ENCODE measurements at places on chromosomes 6 and 20.

GRCh38 chr6:106142876-106143431 is 56.8 kb downstream of the PRDM1 start:
- DNase-seq, result no peak

GRCh38 chr6:106883808-106884262 is 90.7 kb downstream of the CD24 start:
- DNase-seq, result no peak

DNA sequence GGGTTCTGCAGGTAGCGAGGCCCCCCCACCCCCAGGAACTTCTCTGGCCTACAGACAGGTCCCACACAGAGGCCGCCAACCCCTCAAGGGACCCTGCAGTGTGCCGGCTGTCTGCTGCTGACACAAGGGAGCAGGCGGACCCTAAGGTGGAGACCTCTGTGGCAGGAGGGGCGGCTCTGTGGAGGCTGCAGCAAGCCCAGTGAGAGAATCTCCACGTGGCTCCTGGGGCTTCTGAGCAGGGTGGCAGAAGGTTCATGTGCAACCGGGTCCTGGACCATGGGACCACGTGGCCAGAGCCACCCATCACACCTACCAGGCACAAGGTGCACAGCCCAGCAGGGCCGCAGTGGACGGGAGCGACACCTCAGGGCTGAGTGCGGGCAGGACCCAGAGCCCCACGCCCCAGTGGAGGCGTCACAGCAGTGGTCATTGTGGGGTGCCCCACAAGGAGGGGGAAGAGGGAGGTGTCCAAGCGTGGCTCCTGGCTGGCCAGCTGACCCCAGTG is 4.3 kb downstream of the ARFRP1 start:
- DNase-seq, result no peak

GRCh38 chr6:108564178-108564577 is 3.5 kb downstream of the FOXO3 start:
- DNase-seq, result no peak

DNA sequence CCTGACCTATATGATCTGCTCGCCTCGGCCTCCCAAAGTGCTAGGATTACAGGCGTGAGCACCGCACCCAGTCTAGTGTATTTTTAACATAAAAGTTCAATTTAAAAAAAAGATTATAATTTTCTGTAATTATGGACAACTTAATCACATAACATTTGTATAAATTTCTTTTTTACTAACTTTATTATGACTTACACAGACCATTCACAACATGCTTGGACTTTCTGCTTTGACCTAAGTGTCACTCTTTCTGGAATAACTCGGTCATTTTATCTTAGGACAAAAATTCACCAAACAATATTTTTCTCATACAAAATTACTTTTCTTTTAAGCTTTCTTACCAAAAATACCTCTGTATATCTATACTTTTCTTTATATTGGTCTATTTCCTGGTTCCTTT is 15.4 kb upstream of the IL22RA2 start:
- peak; percentile 6 for DNase-seq

GRCh38 chr20:34526466-34526865 is 10.2 kb downstream of the DYNLRB1 start:
- no peak for DNase-seq

- peak; percentile 94 for DNase-seq
Observed at GRCh38 chr6:43687437-43688347, at the start of gene MRPS18A. TSS of gene MRPS18A (minus strand) at chr6:43687791. CDS start at chr6:43687779, 12 bp downstream.

DNA sequence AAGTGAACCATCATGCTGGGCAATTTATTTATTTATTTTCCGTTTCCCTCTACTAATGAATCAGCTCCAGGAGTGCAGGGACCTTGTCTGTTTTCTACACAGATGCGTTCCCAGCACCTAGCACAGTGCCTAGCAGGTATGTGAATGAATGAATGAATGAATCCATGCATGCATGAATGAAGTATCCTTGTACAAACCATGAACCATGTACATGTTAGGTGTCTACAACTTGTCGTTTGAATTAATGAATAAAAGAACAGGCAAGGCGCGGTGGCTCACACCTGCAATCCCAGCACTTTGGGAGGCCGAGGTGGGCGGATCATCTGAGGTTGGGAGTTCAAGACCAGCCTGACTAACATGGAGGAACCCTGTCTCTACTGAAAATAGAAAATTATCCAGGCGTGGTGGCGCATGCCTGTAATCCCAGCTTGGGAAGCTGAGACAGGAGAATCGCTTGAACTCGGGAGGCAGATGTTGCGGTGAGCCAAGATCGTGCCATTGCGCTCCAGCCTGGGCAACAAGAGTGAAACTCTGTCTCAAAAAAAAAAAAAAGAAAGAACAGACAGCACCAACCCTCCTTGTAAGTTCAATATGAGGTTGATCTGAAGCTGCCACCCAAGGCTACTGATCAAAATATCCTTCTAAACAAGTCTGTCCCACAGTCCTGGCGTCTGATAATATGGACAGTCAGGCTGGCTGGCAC is 27.3 kb upstream of the SLC9A8 start:
- DNase-seq, result no peak

DNA sequence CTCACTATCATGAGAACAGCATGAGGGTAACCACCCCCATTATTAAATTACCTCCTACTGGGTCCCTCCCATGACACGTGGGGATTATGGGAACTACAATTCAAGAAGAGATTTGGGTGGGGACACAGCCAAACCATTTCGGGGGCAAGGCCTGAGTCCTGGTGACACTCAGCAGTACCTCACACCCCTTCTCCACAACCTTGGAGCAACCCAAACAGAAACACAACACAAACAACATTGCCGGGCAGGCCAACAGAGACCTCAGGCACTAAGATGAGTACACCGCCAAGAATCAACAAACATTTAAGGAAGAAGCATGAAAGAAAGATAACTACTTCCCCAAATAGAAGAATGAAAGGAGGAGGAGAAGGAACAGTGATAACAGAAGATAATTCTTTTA is 16.9 kb downstream of the MOCS1 start:
- no peak for DNase-seq

GRCh38 chr6:118680452-118681095 is 29.2 kb upstream of the CEP85L start:
- no peak for DNase-seq

GRCh38 chr20:16437387-16437996 is 135.8 kb downstream of the KIF16B start:
- no peak for DNase-seq

DNA sequence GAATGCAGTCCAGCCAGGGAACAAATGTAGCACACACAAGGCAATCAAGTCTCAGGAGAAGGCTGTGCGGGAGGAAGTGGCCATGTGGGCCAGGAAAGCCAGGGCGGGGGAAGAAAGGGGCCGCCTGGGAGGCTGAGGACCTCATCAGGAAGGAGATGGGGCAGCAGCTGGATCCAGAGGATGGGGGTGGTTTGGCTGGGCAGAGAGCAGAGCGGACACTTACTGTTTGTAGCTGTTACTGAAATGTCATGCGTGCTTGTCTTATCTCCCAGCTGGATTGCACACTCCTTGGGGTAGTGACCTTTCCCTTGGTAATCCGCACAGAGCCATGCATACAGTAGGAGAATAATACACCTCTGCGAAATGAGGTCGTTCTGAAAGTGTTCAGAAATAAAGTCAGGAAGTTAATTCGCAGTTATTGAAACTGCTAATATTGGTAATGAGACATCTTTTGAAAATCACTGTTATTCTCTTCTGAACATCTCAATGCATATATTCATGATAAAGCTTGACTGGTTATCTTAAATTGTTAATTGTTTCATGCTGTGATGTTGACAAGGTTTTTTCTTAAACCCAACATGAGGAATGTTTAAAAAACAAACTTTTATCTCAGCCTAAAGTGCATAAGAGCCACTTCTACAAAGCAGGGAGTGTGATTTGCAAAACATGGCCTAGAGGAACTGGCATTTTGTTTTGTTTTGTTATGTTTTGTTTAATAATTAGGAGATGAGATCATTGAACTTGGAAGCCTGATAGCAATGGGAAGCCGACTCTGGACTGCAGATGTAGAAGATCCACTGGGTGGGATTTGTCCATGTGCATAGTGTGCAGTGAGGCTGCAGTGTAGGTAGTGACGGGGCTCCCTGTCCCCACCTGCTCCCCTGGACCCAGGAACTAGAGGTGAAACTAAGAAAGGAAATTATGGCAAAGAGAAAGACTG is 18.0 kb upstream of the MAP3K4 start:
- no peak for DNase-seq

GRCh38 chr20:38203337-38203980 is 38.4 kb upstream of the TGM2 start:
- no peak for DNase-seq

DNA sequence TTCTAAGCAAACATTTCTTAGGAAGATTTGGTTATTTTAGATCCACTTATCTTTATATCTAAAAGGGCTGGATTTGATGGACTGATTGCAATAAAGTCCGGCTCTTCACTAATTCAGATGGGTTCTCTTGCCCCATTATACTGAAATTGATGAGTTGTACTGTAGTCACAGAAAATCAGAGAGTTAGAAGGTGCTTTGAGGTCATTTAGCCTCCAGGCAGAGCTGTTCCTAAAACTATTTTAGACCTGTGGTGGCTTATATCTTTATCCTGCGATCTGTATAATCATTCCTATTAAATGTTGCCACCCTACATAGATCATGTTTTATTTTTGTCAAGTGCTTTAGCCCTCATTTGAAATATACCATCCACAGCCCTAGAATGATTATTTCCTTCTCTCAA is 61.3 kb upstream of the ATXN1 start:
- DNase-seq, result no peak

- DNase-seq, result no peak
Observed at GRCh38 chr20:22805219-22805618, 220.8 kb upstream of the FOXA2 start.

DNA sequence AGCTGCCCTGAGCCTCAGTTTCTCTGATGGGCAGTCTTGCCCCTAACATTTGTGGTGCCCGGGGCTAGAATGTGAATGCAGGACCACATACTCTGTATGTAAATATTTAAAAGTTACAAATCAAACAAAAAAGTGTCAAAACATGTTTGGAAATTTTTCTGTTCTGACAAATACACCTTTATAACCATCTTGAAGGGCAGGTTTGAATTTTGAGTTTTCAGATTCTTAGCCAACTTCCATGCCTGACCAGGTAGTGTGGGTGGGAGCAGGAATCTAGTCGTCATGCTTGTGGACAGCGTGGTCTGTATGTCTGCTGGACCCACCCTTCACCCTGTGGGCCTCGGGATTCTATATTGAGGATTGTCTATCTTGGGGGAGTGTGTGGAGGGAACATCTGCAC is 325.1 kb downstream of the SOX4 start:
- no peak for DNase-seq

- DNase-seq, result peak; percentile 93
Observed at GRCh38 chr20:18287915-18288748, at the start of gene ZNF133. TSS of gene ZNF133 (plus strand) at chr20:18288527. CDS start at chr20:18305687, 17,160 bp downstream.

DNA sequence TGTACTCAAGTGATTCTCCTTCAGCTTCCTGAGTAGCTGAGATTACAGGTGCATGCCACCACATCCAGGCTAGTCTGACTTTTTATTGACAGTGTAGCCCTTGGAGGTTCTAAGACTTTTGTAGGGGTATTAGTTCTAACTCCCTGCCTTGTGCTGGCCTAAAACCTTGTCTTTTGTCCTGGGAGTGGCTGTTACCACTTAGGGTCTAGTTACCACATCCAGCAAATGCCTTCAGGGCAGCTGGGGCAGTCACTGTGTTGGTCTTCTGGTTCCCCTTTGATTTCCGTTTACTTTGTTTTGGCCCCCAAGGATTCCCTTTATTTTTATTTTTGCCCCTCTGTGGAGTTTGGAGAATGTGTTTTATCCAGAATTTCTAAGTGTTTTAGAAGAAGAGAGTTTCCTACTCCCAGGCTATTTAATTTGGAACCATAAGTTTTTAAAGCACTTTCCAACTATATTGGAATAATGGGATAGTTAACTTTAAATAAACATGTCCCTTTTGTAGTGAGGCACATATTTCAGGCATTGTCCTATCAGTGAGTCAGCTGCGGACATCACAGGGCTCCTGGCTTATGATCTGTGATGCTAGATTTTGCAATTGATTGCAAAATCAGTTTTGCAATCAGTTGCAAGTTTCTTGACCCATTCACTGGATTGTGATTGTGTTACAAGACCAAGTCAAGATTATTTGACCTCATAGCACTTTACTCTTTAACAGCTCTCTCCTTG is 25.0 kb downstream of the IL22RA2 start:
- no peak for DNase-seq

DNA sequence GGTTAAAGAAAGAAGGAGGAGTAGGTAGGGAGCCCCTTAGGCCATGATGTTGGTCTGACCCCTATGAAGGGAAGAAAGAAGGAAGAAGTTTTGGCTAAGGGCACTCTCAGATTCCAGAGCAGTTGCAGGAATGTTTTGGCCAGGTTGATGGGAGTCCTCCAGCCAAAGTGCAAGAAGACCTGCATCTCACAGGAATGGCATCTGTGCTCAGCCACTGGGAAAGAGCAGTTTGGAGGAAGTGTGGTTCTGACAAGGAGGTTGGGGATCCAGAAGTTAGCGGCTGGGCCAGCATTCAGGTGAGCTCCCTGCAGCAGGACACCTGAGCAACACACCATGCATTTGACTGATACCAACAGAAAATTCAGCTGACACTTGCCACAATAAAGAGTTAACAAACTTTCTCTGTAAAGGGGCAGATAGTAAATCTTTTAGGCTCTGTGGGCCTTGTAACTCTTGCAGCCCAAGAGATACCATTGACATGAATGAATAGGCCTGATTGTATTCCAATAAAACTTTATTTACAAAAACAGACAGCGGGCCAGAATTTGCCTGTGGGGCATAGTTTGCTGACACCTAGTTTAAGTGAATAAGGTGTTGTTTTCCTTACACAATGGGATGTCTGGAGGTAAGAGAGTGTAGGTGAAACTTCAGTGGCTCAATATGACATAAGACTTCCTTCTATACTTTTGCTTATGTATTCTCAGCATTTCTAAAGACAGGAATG is 71.0 kb downstream of the EDN1 start:
- DNase-seq, result no peak

GRCh38 chr6:81864124-81864523 is 111.6 kb upstream of the TENT5A start:
- DNase-seq, result no peak

- DNase-seq, result no peak
Observed at GRCh38 chr6:160347259-160348222, 637 bp upstream of the SLC22A3 start.

GRCh38 chr20:14633507-14633906 is 296.1 kb upstream of the FLRT3 start:
- no peak for DNase-seq

- DNase-seq, result no peak
Observed at GRCh38 chr6:82954937-82955577, 110.6 kb downstream of the UBE3D start.

- DNase-seq, result peak; percentile 76
Observed at GRCh38 chr6:41367700-41368099, 32.3 kb downstream of the NCR2 start.

DNA sequence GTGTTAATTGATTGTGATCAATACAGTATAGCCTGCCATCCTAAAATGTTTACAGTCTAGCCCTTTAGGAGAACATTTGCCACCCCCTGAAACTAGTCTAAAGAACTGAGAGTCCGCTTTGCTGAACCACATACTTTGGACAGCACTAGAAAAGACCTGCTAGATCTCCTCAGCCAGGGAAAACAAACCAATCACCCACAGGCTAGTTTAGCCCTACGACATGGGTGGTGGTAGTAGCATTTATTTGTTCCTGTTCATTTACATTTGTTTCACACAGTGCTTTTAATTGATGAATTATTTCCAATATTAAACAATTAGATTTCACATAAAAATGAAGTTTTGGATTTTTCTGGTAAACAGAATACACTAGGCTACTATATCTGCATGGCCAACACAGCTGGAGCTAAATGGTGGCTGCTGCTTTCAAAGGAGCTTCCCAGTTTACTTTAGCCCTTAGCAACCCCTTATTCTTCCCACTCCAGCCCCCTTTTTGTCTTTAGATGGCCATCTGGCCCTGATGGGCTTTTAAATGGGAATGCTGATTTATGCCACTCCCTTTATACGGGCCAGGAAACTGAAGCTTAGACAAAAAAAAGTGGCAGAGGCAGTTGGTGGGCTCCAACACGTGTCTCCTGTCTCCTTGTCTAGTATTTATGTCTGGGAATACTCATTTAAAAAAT is 72.4 kb downstream of the ADGRG6 start:
- no peak for DNase-seq
